DMS79 (cell line): ENCODE measurements at places on chromosomes 5 and 9.

DNA sequence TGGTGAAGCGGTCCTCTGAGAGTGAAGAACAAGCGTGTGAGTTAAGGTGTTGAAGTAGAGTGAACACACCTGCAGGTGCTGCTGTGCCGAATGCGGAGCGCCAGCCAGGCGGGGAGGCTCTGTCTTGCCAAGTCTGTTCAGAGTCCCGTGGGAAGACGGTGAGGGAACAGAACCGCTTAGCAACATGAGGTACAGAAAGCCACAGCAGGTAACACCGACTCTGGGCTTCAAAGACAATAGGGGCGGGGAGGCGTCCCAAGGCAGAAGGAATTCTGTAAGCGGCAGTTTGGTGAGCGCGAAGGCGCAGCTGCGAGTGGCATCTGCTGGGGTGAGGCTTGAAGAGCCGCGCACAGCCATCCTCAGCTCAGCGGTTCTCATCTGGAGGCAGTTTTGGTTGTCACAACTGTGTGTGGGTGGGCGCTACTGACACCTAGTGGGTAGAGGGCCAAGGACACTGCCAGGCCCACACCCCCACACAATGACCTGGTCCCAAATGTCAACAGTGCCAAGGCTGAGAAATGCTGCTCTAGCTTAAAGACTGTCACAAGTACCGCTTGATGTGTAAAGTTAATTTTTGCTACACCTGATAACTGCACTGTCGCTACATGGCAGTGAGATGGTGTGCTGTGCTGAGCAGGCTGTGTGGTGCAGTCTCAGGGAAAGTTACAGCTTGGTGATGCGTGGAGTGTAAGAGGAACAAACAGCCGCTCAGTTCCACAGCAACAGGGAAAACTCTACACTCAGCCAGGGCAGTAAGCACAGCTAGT is 67.4 kb upstream of the TBC1D9B start:
- DNase-seq = peak; percentile 40

- no peak for DNase-seq
Observed at GRCh38 chr9:87824216-87824875, 58.3 kb upstream of the SPATA31E1 start.

DNA sequence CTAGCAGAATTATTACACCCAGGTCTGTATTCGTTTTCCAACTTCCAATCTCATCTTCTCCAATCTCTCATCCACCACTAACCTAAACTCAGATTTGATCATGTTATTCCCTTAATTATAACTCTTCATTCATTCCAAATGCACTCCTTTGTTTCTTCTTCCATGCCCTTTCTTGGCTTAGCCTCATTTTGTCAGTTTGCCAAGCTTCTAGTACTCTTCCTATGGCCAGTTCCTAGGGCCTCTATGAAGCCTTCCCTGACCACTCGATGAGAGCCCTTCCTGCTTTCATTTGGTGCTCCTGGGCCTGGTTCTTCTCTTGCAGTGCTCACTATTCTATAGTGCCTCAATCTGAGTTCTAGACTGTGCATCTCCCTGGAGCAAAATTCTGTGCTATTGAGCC is 5.8 kb downstream of the FAM219A start:
- DNase-seq = peak; percentile 39

DNA sequence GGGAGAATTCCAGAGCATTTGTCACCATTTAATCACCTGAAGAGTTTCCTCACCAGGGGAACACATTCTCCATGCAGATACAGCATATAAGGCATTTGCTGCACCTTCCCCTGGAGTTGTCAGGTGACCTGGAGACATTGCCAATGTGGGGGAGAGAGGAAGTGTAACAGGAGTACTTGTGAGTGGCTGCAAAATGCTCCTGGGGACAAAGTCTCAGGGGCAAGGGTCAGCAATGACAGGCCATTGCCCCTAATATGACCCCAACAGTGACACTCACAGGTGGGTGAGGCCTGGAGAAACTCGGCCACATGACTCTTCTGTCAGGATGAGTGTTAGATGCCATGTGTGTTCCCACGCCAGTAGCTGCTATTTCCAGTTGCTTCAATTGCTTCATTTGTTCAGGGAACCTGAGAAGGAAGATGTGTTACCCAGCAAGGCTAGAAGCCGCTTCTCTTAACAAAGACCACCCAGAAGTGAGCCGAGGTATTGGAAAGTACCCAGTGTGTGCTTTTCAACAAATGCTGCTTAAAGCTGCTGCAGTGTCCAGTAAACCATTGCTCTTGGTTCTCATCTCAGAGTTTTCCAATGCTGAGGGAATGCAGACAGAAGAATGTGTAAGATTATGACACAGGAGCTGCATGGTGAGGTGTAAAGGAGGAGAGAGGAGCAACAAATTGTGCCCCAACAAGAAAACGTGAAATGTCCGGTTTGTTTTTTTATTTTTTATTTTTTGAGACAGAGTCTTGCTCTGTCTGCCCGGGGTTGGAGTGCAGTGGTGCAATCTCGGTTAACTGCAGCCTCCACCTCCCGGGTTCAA is 128.2 kb upstream of the SLC44A1 start:
- no peak for DNase-seq

DNA sequence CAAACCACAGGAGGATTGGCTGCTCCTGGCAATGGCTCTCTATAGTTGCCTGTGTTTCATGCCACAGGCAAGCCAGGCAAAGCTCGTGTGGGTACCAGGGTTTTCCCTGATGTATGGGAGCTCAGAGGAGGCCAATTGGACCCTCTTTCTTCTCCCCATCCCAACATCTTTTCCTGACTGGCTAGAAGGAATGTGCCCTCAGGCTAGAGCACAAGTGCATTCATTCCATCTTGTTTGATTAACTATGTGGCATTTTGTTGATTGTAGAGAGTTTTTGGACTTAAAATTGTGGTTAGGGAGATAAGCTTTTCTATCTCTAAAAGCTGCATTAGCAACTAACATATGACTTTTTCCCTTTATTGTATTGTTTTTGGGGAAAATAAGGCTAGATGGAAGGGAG is 561.3 kb downstream of the PSAT1 start:
- DNase-seq = no peak

GRCh38 chr5:143229896-143230675 is 173.4 kb downstream of the NR3C1 start:
- DNase-seq = no peak
